ENCODE measurements at places on chromosomes 2 and 18. TPM values are rescaled to one million over a fixed set of nuclear protein-coding genes. Genes with fewer than 3 reads are reported as not detected.
A peak's percentile ranks its signal among the peaks of the same experiment; 100 is the strongest.

GRCh38 chr2:138132108-138132507 is 167.8 kb downstream of the HNMT start:
- no peaks in the 10 kb centered on the region for H3K4me1 ChIP-seq
- no peaks in the 10 kb centered on the region for H3K27me3 ChIP-seq
- no peaks in the 10 kb centered on the region for H3K36me3 ChIP-seq

DNA sequence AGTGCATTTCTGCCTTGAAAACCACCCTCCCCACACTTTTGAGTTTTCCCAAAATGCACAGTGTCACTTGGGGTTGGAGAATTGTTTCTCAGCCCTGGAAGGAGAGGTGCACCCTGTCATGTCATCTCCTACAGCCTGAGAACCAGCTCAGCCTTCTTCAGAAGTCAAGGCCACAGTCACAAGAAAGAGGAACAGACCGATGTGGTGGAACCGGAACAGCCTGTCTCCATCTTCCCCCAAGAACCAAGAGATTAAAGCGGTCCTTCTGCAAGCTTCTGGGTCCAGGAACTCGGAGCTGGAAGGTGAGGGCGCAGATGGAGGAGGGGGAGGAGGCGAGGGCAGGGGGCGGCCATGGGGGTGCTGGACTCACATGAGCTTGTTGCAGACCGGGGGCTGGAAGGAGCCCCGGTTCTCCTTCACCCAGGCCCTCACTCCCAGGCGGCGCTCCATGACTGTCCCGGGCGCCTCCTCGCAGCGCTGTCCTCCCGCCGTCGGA is 248 bp downstream of the HAAO start:
- H3K36me3 ChIP-seq = no peaks in the 10 kb centered on the region
- H3K4me1 ChIP-seq = peaks cover 3% of the 10 kb centered on the region
- no peak for DNase-seq
- peak overlapping the region; percentile 72 for H3K4me3 ChIP-seq
- H3K27me3 ChIP-seq = no peaks in the 10 kb centered on the region
- H3K27ac ChIP-seq = peak overlapping the region; percentile 48

DNA sequence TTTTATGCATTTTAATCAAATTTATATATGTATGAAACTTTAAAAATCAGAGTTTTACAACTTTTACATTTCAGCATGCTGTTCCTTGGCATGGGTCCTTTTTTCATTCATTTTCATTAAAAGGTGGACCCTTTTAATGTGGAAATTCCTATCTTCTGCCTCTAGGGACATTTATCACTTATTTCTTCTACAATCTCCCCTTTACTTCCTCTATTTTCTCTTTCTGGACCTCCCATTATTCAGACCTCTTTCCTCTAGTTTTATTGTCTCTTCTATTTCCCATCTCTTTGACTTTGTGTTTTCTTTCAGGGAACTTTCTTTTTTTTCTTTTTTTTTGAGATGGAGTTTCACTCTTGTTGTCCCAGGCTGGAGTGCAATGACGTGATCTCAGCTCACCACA is 5.7 kb downstream of the PROC start:
- DNase-seq = no peak
- H3K27me3 ChIP-seq = peaks cover 21% of the 10 kb centered on the region
- peaks cover 10% of the 10 kb centered on the region for H3K4me1 ChIP-seq
- no peak overlapping the region for H3K27ac ChIP-seq
- H3K4me3 ChIP-seq = no peak overlapping the region
- no peaks in the 10 kb centered on the region for H3K36me3 ChIP-seq

DNA sequence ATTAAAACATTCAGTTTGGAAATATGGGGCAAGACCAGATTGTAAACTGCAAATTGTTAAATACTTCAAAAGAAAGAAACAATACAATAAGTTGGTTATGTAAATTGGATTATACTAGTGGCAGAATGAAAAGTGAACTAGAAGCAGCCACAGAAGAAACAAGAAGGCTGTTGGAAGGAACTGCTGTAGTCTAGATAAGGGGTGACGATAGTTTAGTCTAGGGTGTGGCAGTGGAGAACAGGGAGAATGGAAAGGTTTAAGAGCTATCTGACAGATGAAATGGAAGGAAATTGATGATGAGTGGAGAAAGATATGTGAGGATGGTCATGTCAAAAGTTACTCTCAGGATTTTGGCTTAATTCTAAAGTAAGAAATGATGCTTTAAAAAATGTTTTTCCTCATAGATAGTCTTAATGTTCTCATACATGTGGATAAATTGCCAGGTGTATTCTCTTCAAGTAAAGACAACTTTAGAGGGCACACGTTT is 179.7 kb downstream of the GPD2 start:
- H3K27me3 ChIP-seq = no peaks in the 10 kb centered on the region
- no peak overlapping the region for H3K27ac ChIP-seq
- no peaks in the 10 kb centered on the region for H3K36me3 ChIP-seq
- no peaks in the 10 kb centered on the region for H3K4me1 ChIP-seq
- DNase-seq = no peak

DNA sequence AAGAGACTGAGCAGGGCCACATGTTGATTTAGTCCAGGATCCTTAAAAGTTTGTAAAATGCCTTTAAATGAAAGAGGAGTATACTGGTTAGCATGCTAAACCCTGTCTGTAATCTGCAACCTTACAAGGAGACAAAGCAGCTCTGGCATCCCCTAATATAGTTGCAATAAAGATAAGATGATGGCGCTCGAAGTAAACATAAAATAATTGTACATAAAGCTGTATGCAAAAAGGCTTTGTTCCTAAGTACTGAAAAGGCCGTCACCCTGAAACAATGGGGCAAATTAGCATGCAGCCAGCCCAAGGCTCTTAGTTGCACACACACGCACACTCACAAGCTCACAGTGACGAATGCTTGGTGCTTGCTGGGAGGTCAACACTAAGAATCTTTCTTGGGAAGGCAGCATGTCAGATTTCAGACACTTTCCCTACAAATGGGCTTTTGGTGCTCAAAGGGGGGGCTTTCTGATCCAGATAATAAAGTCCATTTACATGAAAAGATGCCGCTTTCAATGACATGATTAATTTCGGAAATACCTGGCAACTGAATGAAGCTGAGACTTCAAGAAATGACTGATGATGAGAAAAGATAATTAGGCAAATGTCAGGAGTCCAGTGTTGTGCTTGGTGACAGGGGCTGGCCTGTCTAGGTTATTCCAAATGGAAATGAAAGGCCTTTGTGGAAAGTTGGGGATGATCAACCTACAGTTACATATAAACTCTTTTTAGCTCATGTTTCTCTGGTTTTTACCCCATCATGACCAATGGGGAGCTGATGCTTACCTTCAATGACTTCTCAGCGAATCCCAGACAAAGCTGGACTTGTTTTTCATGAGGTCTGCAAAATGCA is 370.3 kb downstream of the MEIS1 start:
- no peak overlapping the region for H3K4me3 ChIP-seq
- no peaks in the 10 kb centered on the region for H3K27me3 ChIP-seq
- no peak overlapping the region for H3K27ac ChIP-seq
- peak; percentile 50 for DNase-seq
- H3K36me3 ChIP-seq = no peaks in the 10 kb centered on the region

GRCh38 chr2:130358420-130359350 is 2.8 kb downstream of the PTPN18 start:
- H3K36me3 ChIP-seq = no peaks in the 10 kb centered on the region
- no peak for DNase-seq
- H3K4me3 ChIP-seq = no peak overlapping the region
- no peak overlapping the region for H3K27ac ChIP-seq

SIX3 gene
- total RNA-seq = not detected

C1GALT1C1L gene
- 0.71 TPM for total RNA-seq

DNA sequence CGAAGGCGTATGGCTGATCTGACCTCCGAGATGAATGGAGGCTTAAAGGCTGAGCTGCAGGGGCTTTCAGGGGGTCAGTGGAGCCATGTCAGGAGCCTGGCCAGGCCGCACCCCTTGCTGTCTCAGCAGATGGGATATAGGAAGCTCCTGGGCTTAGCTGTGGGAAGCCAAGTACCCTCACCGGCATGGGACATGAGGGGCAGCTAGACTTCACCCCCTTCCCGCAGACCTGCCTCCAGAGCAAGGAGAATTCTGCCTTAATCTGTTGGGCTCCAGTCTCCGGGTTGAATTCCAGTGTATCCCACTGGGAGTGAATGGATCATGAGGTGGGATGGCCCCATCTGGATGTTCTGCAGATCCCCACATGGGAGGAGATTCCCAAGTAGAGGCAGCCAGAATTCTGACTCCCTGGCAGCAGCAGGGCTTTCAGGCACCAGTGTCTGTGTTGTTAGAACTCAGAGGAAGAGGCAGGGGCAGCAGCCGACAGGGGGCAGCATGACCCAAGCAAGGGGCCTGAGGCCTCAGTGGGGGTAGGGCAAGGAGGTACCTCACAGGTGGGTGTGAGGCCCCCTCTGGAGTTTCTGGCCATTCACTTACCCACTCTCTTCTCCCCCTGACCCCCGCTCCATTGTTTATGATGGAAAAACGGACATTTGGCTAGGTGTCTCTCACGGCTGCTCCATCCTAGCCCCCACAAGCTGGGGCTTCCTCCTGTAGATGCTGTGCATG is 19.1 kb downstream of the CAPG start:
- H3K27ac ChIP-seq = no peak overlapping the region
- peak; percentile 48 for DNase-seq
- H3K4me1 ChIP-seq = peaks cover 3% of the 10 kb centered on the region

All from adrenal gland (tissue), 19 donors.